ENCODE measurements at places on chromosomes 5 and 9. TPM values are rescaled to one million over a fixed set of nuclear protein-coding genes. Genes with fewer than 3 reads are reported as not detected.

DNA sequence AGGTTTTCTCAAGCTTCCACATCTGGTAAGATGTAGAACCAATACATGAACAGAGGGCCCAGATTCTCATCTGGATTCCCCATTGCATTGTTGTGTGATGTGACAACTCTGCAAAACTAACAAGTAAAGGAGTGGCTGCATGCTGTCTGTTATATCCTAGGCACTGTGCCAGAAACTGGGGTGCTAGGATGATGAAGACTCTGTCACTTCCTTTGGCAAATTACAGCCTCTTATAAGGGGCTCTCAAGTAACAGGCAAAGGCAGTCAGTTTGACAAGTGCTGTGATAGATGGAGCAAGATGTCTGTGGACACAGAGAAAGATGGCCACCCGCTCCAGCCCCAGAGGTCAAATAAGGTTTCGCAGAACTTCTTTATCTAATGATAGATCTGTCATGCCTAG lies 115.7 kb downstream of the PAPPA start:
- DNase-seq, result no peak

The ST8SIA4 gene
- total RNA-seq, result 36.1 TPM

GRCh38 chr9:120438111-120438510 lies 141.9 kb downstream of the CDK5RAP2 start:
- DNase-seq, result peak; percentile 9

The CDX1 gene
- total RNA-seq, result not detected

GRCh38 chr5:173581408-173582215 lies 34.8 kb downstream of the BOD1 start:
- DNase-seq, result peak; percentile 45

DNA sequence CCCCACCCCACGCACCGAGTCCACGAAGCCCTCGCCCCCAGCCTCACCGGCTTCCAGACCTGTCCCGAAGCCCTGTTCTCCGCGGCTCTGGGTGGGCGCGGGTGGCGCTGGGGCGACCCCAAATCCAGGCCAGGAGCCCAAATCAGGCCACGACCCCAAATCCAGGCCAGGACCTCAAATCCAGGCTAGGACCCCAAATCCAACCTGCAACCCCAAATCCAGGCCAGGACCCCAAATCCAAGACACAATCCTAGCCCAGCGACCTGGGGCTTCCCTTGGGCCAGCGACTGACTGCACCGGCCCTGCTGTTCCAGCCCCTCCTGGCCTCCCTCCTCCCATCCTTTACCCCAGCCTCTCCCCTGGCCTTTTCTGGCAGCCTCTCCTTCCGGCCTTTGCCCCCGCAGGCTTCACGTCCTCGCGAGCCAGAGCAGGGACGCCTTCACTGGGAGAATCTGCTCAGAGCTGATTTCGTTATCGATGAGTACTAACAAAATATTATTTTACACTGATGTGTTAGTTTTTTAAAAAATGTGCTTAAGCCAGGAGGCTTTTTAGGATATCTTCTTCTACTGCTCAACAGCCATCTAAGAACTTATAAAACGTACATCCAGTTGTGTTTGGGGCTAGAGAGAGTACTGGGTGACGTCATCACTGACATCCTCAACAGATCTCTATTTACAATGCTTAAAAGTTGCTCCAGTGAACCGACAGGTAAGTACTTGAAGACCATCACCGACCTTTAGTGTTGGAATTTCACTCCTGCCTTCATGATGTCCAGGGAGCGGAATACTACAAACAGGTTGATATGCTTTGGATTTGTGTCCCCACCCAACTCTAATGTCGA lies 34.7 kb downstream of the TRIP13 start:
- DNase-seq, result no peak

- DNase-seq, result no peak
Observed at GRCh38 chr9:82555031-82555430, 507.9 kb downstream of the RASEF start.

DNA sequence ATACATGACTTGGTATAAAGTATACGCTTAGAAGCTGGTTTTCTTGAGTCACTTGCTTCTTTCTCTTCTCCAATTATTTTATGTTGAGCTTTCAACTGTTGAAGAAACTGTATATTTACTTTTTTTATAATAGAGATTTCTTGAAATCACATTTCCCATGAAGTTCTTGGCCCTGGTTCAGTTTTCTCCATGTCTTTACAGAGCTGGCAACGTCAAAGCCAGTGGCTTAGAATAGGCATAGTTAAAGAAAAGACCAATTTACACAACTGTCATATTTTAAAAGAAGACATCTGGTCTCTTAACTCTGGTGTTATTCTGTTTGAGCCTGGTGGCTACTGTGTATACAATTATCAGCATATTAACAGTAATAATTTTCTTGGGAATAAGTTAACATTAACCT lies 1249.3 kb downstream of the CDH12 start:
- DNase-seq, result no peak

DNA sequence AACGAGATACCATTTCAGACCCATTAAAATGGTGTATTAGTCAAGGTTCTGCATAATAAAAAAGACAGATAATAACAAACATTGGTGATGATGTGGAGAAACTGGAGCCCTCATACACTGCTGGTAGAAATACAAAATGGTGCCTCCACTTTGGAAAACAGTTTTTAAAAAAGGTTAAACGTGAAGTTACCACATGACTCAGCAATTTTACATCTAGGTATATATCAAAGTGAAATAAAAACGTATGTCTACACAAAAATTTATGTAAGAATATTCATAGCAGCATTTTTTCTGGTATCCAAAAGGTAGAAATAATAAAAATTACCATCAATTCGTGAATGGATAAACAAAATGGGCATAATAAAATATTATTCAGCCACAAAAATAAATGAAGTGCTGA lies 519.8 kb downstream of the TLE4 start:
- no peak for DNase-seq

DNA sequence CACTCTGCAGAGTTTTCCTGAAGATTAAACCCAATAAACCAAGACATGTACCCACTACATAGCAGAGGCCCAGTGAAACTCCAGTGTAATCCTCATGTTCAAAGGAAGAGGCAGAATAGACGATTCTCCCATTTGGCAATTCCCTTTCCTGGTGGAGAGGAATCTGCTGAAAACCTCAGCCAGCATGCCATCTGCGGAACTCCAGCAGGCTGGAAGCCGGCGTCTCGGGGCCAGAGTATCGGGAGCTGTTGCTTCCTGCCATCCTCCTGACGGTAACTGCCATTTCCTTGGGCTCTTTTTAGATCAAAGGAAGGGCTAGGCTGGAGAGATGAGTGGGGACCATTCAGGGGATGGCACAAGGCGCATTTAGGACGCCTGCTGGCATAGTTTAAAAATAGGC lies 20.5 kb downstream of the NEURL1B start:
- DNase-seq, result no peak

- no peak for DNase-seq
Observed at GRCh38 chr9:22657713-22658112, 211.1 kb downstream of the DMRTA1 start.

The CBY3 gene
- total RNA-seq, result 0.35 TPM

GRCh38 chr5:144128844-144129243 lies 41.6 kb downstream of the YIPF5 start:
- no peak for DNase-seq

The GMCL2 gene
- total RNA-seq, result not detected

GRCh38 chr9:16247188-16247875 lies 623.1 kb downstream of the BNC2 start:
- no peak for DNase-seq

DNA sequence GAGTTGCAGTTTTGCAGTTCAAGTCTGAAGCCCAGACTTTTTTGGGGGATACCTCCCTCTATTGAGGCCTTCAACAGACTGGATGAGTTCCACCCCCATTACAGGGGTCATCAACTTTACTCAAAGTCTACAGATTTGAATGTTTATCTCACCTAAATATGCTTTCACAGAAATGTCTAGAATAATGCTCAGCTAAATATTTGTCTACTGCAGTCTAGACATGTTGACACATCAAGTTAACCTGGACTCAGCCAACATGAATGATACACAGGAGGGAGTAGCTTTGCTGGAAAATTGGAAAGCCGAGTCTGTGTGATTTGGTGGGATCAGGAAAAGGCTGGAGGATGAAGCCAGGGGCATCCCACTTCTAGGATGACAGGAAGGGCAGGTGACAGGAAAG lies 128.0 kb upstream of the ICE1 start:
- DNase-seq, result no peak

DNA sequence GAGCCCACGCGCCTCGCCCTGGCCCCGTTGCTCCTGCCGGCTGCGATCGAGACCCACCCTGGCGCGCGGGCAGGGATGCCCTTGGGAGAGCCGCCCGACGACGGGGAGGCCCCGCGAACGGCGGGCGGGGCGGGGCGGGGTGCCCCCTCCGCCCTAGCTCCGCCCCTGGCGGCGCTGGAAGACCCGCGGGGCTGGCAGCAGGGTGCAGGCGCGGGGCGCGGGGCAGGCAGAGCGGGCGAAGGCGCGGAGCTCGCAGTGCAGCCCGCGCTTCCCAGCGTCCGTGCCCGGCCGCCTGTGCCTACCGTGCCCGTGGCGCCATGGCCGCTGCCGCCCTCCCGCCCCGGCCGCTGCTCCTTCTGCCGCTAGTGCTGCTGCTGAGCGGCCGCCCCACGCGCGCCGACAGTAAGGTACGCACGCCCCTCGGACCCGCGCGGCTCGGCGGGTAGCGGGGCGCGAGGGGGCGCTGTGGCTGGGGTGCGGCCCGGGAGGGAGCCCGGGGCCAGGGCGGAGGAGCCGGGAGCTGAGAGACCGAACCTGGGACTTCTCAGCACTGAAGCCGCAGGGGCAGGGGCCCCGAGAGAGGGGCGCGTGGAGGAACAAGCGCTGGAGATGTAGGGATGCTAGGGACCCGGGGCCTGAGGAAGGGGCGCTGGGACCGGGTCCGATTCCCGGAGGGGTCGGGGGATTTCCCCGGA lies at the start of gene OLFML2A:
TSS of gene OLFML2A (plus strand) at position 180 of the 695 bp plus-strand sequence. CDS start at position 318, 138 bp downstream.
- no peak for DNase-seq

The HAND1 gene
- not detected for total RNA-seq

GRCh38 chr9:93376411-93376810 lies 75.1 kb upstream of the FAM120A start:
- no peak for DNase-seq

The TDRD7 gene
- 19.5 TPM for total RNA-seq

The MRPS27 gene
- 49.2 TPM for total RNA-seq

The TMED7 gene
- 39.2 TPM for total RNA-seq

DNA sequence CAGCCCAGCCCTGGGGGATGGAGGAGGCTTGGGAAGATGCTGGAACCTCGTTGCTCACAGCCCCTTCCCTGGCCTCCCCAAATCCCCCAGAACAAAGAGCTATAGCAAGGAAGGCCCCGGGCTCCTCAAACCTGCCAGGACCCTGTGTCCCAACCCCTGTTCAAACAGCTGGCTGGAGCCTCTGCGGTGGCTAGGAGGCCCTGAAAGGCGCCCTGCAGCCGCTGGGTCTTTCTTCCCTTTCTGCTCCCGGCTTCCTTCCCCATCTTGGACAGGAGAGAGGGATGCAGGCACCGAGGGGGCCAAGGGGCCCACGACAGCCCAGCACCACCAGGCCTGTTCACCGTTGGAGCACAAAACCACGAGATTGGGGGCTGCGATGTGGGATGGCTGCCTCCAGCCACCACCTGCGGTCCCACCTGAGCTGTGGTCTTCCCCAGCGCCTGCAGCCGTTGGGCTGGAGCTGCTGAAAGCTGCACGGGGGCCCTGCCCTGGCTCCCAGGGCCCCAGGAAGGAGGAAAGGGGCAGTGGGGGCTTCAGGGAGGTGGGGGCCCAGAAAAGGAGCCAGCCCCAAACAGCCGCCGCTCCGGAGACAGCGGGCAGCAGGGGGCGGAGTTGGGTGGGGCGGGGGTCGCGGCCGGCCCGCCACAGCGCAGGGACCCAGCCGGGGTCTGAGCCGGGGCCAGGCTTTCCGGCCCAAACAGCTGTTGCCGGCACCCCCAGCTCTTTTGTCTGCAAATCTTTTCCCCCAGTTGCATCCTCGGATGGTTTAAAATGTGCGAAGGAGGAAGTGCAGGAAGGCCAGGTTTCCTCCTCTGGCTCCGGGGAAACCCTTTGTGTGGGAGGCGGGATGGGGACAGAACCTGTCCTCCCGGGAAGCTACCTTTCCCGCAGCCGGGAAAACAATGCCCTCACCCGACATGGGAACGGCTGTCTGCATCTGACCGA lies 16.1 kb downstream of the NOTCH1 start:
- no peak for DNase-seq

The LHX2 gene
- not detected for total RNA-seq

DNA sequence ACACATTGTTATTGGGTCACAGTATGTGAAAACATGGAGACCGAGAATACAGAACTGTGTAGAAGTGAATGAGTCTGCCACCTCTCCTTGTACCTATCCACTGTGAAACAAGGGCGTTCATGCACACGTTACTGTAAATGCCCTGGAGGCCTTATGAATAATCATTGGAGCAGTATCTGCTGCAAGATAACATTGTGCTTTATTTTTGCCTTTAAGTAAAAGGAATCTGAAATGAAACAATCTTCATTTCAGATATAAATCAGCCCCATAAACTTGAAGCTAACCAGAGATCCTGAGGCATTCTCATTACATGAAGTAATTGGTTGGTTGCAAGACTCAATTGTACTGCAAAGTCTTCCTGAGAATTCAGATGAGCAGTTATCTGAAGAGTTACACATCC lies 419.6 kb downstream of the KDM4C start:
- DNase-seq, result no peak

DNA sequence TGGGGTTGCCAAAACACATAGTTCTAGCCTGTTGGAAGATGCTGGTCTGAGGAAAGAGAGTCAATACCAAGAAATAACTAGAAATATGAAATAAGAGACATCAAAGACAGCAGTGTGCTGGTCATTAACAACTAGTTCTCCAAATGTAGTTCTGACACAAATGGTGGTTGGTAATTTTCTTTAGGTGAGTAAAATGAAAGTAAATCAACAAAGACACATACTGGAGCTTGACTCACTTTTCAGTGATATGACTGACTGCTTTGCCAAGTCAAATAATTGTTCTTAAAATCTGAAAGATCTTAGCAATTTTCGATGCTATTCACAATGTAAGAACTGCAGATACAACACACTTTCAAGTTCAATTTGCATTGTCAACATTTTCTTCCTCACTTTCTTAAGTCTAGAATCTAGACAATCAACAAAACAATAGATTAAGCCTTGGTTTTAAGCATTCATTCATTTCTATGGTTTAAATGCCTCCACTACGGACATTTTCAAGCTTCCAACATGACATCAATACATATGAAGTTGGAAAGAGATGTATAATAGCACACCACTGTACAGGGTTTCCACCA lies 166.8 kb upstream of the MAP3K1 start:
- DNase-seq, result no peak

DNA sequence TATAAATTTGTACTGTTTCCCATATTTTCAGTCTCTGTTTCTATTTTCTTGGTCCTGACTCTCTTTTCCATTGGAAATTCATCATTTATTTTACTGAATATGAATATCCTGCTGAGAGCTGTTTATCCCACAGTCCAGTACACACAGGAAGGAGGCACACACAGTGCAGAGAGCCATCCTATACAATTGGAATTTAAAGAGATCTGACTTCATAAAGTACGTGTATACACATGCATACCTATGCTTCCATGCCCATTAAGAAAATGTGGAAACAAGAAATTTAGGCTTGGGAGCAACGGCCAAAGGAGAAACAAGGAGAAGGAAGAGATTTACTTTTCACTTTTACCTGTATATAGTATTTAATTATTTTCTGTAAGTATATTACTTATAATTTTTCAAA lies 99.2 kb downstream of the NFIB start:
- DNase-seq, result no peak

GRCh38 chr9:113255438-113255837 lies 19.9 kb downstream of the CDC26 start:
- no peak for DNase-seq

The MEF2C gene
- total RNA-seq, result 0.10 TPM

GRCh38 chr5:158868546-158868945 lies 231.2 kb downstream of the EBF1 start:
- no peak for DNase-seq

The DTWD2 gene
- 2.0 TPM for total RNA-seq

The TMEM215 gene
- not detected for total RNA-seq

- no peak for DNase-seq
Observed at GRCh38 chr9:133032171-133032570, 1.4 kb downstream of the GTF3C5 start.
